Activated T-cell treated with anti-CD3 and anti-CD28 coated beads, Interleukin-2, amount 50 U/mL, for 72 hours (primary cell): ENCODE measurements at places on chromosomes 3 and 15.
A peak's percentile ranks its signal among the peaks of the same experiment; 100 is the strongest.

DNA sequence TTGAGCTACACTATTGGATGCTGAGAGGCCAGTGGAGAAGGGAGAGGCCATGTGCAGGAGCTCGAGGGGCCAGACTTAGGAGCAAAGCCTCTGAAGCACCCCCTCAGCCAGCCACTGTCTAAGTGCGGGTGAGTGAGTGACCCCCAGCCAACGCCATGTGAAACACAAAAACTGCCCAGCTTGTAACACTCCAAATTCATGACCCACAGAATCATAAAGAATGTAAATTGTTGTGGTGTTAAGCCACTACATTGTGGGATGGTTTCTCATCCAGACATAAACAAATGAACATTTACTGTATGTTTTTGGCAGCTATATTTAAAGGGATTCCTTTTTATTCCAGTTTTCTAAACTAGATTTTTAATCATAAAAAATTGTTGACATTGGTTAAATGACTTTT, 27.2 kb upstream of the TMEM158 start:
- no peak for DNase-seq

DNA sequence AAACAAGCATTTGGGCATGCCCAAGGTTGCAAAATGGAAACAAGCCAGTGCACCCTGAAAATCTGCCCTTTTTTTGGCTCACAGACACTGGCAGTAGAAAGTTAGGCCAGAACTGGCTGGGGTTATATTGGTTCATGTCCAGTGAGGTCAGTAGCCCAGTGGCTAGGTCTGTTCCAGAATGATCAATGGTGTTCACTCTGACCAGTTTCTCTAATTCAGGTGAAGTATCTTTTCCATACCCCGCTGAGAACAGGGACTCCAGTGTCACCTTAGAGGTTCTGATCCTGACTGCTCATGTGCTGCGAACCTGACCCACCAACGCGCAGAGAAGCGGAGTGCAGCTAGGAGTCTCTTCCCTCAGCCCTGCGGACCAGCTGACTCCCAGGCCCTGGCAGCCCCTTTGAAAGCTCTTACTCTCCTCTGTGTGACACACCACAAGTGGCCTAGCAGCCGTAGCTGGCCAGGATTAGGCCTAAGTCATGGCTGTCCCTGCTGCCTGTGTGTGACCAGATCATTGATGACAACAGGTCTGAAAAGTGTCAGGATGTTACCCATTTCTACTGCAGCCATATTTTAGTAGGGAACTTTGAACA, 123.5 kb downstream of the GHSR start:
- no peak for DNase-seq

DNA sequence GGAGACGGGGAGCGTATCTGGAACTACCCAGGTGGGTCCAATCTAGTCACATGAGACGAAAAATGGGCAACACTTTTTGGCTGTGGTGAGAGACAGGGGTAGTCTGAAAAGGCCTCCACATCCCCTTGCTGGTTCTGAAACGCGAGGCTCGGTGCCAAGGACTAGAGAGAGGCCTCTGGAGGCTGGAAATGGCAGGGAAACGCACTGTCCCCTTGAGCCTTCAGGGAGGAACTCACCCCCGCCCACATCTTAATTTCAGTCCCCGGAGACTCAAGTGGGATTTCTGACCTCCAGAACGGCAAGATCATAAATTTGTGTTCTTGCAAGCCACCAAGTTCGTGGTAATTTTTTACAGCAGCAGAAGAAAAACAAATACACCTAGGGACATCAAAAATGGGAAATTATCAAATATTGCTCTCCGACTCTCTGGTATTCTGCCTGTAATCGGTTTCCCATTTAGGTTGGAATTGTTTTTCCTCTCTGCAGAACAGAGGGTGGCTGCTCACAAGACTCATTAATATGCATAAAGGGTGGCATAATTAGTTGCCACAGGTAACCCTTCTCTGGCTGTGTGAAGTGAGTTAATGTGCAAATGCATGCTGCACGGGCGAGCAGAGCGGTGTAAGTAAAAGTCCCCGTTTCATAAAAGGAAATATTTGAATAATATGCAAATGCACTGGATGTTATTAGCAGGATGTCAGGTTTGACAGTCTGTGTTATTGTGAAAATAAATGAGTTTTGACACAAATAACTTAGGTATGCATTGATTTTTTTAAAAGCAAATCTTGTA, 185.7 kb downstream of the ARRDC4 start:
- no peak for DNase-seq

DNA sequence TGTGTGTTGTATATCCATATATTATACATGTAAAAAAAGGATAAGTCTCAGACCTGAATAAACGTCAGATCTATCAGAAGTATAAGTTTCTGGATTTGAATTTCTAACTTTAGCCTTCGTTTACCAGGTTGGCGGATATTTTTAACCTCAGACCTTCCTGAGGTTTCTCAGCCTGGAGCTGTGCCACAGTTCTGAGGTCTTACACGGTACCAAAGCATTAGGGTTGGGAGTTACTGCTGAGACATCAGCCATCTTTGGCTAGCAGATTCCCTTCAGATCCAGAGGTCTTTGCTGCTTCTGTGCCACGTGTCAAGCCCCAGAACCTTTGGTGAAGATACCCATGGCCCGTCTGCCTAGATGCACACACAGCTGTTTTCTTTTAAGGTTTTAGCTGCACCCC, 84.7 kb downstream of the PPP2R3A start:
- DNase-seq = no peak

DNA sequence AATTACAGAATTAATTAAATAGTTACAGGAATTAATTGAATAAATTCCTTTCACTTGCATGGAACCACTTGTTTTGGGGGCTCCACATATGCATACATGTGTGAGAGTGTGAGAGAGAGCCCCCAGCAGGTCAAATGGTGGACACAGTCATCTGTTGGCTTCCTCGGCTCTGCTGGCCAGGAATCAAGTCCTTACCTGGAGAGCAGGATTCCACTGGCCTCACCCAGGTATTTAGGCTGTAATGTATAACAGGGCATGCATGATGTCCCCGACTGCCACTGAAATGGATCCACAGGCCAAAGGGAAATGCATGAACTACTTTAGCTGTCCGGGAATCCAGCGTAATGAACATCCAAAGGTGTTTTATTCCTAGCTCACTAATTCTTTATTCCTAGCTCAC, 139.7 kb upstream of the SMAD3 start:
- no peak for DNase-seq

DNA sequence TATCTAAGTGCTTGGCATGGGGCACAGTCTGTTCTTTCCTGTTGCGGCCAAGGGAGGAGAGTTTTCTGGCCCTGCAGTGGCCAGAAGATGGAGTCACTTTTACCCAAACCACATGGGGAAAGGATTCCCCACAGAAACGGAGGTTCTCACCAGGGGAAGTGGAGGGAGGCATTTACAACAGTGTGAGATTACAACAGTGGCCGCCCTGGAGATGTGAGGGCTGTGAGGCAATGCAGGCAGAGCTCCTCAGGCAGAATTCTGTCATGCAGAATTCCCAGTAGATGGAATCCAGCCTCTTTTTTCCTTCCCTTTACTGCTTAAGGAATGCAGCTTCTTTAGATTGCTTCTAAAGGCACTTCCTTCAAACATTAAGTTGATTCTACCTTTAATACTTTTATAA, 83.1 kb downstream of the CACNA1D start:
- no peak for DNase-seq

- no peak for DNase-seq
Measured at GRCh38 chr15:50304836-50305235, 39.3 kb upstream of the HDC start.

GRCh38 chr3:42518800-42519567, 16.5 kb downstream of the VIPR1 start:
- DNase-seq = peak; percentile 22

DNA sequence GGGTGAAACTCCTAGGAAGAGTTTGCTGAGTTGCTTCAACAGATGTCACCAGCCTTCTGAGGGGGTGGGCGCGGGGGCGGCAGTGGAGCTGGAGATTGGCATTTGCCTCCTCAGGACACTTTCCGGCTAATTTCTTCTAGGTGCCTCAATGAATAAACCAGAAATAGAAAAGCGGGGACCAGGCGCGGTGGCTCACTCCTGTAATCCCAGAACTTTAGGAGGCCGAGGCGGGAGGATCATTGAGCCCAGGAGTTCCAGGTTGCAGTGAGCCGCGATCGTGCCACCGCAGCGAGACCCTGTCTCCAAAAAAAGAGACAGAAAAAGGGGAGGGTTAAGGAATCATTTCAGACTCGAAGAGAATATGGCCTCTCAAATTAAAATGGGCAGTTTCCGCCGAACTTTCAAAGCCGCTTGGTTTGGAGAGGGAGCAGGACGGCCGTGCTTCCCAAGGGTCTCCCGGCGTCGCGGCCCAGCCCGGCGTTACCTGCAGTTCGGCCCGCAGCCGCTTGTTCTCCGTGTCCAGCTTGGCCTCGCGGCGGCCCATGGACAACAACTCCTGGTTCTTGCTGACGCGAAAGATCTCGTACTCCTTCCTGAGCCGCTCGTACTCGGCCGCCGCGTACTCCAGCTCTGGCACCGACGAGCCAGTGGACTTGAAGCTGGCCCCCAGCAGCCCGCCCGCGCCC, 587 bp downstream of the NPHP3 start:
- DNase-seq = no peak

GRCh38 chr15:63698692-63699091, 101.5 kb downstream of the FBXL22 start:
- DNase-seq = no peak

DNA sequence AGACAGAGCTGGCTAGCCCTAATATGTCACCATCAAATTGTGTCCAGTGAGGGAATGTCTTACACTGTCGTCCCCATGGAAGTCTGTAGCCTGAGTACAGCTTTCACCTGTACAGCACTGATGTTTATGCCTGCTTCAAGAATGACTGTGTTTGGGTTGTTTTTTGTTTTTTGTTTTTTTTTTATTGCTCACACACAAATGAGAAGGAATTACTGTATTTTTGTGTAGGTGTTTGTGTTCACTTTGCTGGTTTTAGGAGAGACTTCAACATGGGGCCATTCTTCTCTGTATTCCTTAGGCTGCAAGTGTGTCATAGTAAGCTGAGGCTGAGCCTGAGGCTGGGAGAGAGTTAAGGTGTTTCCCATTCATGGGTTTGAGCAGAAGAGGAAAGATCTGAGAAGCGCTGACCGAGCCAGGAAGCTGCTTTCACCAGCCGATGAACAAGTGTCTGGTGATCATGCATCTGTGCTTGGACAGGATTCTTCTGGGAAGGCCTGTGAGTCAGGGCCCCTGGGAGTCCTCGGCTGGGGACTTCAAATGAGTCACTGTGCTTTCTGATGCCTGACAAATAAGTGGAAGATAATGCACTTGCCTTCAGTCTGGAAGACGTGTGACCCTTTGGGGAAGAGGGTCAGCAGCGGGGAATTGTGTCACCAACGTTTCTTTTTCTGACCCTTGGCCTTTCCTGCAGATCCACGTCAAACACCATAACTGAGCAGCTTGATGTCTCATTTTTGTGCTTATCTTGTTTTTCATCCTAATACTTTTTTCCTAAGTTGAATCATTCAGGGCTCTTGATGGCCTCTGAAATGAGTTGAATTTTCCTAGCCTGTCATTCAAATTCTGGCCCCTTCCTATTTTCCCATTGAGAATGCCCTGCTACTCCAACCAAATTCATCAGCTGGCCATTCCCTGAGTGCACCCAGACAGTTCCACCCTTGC, 36.7 kb upstream of the ZBTB38 start:
- DNase-seq = no peak

DNA sequence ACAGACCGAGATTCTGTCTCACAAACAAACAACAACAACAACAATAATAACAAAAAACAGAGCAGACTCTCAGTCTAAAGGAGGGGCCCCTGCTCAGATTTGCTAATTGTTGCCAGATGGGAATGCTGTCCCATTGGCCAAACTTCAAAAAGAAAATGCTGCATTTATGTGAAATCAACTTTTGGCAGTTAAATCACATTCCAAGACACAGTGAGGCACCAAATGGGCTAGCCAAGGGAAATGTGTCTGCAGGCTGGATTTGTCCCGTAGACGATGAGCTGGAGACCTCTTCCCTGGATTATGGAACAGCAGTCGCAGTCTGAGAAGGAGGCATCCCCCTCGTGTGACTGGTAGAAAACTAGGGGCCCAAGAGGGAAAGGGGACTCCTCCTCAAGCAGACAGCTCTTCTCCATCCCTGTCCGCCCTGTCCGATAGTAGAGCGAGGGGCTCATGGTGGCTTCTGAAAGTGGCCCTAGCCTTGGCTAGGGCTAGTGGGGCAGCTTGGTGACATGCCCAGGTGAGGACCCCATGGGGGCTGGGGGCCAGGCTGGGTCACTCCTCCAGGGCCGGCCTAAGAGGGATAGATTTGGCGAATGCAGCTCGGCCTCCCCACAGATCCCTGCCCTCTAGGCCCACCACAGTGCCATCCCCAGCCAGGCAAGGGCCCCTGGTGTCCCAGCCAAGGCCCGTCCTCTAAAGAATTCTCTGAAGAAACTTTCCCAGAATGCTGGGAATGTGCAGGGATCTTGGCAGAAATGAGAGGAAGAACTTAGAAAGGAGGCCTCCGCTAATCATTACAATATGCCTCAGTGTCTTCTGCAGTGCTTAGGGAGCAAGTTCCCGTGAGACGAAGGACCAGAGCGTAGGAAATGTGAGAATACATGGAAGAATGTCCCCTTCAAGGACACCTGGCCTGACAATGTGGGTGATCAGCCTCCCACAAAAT, 2.0 kb downstream of the SLC22A14 start:
- no peak for DNase-seq

- no peak for DNase-seq
Measured at GRCh38 chr3:40445880-40446279, 11.3 kb upstream of the RPL14 start.

GRCh38 chr15:84804005-84804900, 12.9 kb upstream of the ALPK3 start:
- DNase-seq = no peak

- DNase-seq = peak; percentile 28
Measured at GRCh38 chr3:187841560-187841959, 96.3 kb upstream of the BCL6 start.

- DNase-seq = no peak
Measured at GRCh38 chr15:58438111-58438510, 6.3 kb downstream of the LIPC start.

DNA sequence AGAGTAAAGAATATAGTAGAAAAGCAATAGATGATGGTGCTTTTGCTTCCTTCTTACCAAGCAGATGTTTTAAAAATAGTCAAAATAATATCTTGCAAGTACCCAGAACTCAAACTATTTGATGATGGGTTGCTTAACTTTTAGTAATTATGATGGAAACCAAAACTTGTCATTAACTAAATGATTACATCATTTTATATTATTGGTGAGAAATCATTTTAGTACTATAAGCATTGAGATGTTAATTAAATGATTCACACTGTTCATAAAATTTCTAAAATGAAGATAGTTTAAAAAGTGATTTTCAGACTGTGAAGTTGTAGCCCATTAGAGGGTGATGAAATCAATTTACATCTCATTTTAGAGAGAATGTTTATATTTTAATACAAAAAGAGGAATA, 24.4 kb upstream of the GOLGA8B start:
- no peak for DNase-seq
